ENCODE measurements at places on chromosomes 11 and 22.

GRCh38 chr22:27110665-27111451 lies 453.5 kb downstream of the MIAT start:
- DNase-seq, result no peak

DNA sequence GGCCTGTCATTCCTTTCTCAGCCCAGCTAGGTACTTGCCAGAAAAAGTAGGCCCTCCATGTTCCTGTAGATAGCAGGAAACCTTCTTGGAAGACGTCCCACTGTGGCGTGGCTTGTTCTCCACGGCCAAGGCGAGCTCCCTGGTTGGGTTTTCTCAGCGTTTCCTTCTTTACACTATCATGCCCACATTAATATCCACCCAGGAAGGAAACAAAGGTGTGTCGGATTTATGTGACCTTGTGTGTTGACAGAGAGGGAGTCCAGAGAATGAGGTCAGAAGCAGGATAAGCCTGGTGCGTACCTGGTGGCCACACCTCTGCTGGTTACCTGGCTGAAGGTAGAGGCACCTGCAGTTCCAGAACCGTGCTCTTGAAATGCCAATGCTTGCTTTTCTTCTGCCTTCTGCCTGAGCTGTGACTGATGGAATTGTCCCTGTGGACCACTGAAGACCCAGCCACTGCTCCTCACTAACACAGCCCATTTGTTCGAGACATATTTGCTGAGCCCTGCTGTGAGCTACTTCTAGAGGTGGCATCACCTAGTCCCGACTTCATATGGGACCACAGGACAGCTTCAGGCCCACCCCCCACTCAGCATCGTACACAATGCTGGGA lies 7.9 kb downstream of the ASPHD2 start:
- no peak for DNase-seq

DNA sequence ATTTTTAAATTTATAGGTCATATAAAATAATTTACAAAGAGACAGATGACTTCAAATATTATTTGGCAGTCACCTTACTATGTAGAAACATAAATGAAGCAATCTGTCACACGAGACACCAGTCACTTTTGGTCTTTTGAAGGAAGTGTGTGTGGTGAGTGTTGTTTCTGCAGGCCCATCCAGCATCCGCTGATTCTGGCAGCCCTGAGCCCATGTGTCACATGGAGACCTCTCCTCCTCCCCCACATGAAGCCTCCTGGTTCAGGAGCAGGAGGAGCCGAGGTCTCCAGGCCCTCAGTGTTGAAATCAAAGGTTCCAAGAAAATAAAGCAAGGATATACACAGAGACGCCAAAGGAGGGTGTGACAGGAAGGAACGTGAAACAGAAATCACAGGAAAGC lies 60.1 kb downstream of the ARFGAP3 start:
- DNase-seq, result no peak

DNA sequence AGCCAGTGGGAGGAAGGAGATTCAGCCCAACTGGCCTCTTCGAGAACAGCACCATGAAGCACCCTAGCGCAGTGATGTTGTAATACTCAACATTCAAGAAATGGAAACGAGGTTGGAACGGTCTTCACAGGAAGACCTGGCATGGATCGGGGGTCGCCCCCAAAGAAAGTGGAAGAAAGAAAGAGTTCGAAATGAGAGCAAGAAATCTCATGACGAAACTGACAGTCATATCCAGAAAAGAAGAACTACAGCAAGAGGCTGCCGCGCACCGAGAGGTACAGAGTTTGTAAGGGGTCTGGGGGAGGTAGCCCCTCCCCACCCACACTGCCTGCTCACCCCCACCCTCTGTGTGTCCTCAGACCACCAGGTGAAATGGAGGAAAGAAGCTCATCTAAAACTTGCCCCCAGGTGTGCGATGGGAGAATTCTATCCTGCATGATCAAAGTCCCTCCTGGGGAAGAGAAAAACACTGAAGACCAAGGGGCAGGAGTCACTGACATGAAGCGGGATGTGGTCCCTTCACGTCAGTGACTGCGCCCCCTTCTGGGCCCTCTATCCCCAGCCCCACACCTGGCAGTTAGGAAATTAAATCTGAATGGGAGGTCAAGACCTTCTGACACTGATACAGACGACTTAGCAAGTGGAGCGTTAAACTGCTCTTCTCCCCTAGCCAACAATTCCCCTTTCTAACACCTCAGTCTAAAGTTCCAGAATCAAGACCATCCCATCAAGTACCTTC lies 52.9 kb upstream of the SPATA19 start:
- DNase-seq, result no peak

- no peak for DNase-seq
Observed at GRCh38 chr22:25174888-25175411, 24.7 kb upstream of the CRYBB3 start.

- no peak for DNase-seq
Observed at GRCh38 chr22:49622241-49623105, 205.2 kb downstream of the BRD1 start.

DNA sequence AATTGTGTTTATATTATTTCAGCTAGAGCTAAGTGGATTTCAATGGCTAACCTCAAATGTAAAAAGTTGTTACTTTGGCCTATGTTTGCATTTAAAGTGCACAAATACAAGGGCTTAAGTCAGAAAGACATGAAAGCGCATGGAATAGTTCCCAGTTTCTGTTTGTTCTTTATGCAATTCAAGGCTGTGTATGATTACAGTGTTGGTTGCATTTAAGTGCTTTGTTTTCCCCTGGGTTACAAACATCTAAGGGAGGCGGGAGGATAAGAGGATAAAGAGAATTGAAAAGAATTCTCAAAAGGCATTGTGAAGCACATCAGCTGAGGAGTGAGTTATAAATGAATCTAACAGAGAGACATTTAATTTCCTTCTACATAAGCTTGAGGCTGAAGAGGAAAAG lies 453.4 kb downstream of the NTM start:
- DNase-seq, result no peak

- DNase-seq, result no peak
Observed at GRCh38 chr22:45425531-45426265, 12.2 kb downstream of the RIBC2 start.

DNA sequence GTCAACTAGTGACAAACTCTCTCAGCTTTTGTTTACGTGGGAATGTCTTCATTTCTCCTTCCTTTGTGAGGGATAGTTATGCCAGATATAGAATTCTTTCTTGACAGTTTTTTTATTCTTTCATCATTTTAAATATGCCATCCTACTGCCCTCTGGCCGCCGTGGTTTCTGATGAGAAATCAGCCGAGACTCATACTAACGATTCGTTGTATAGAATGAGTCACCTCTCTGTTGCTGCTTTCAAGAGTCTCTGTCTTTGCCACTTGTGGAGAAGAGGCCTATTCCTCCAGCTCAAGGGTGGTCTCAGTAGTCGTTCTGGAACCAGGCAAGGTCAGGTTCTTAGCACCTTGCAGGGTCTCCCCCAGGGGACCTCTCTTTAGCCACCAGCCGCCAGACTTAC lies 8.0 kb downstream of the MYO7A start:
- no peak for DNase-seq

DNA sequence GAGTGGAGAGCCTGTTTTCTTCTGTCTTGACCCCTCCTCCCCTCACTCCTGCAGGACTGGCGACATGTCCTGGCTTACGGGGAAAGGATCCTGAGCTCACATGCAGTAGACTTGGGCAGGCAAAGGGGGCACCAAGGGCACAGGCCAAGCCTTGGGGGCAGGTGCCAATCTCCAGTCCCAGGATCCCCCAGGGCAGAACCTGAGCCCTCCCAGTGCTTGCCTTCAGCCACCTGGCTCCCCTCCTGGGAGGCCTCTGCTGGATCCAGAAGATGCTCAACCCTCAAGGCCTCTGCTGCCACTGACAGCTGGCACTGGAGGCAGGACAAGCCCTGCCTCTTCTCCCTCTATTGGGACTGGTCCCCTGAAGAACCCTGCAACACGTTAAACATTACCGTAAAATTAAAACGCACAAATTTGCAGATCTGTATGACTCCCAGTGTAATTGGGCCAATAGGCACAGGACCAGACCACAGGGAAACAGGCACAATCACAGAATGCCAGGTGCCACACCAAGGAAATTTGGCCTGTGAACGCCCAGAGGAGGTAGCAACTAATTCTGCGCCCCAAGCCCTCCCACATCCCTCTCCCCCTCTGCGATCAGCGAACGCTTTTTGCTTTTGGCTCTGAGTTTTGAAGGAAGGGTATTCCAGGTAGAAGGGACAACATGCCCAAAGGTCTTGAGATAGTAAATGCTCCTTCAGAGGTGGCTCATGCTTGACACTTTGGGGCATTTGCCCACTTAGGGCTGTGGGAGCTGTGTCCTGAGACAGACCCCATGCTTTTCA lies 967 bp upstream of the LZTR1 start:
- DNase-seq, result no peak

GRCh38 chr22:29215012-29215860 lies 9.5 kb downstream of the EMID1 start:
- DNase-seq, result no peak

DNA sequence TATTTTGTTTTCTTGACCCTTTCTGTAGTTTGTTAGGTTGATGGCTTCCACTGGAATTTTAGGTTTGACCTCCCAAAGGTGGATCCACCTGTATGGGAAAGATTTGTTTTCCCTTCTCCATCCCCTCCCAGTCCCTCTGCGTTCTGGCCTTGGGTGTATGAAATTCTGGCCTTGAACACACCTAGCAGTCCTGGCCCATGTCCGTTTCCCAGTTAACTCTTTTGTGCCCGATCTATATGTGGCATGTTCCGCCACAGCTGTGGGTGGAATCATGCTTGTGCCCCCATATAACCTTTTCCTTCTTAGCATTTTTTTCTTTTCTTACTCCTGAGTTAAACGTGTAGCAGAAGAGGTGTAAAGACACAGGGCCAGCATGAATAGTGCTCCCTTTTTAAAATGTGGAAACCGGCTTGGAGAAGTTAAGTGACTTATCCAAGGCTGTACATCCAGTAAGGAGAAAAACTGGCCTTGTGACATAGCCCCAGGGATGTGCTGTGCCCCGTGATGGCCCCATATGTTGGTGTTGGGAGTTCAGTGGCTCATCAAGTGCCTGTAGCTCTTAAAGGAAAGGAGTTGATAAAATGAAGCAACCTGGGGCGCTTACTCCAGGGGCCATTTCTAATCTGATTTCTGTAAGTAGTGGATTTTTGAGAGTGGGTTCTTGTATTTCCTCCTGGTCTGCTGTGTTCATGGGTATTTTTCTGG lies 39.3 kb downstream of the ZNRF3 start:
- DNase-seq, result no peak

GRCh38 chr22:47550524-47551430 lies 788.3 kb downstream of the TBC1D22A start:
- no peak for DNase-seq

DNA sequence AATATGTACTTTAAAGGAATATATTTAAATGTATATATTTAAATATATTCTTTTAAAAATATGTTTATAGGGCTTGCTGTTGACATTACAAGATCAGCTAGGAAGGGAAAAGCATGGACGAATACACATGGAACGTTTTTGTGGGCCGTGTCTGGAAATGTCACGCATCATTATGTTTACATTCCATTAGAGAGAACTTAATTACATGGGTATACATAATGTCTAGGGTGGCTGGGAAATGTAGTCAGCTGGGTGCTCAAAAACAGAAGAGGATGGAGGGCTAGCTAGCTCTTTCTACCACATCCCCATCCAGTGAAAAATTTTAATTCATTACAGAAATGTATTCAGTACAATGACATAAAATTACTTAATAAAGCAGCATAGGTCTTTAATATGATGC lies 371.2 kb downstream of the DYNC2H1 start:
- DNase-seq, result no peak

GRCh38 chr22:35317680-35318290 lies 18.1 kb downstream of the TOM1 start:
- DNase-seq, result no peak

DNA sequence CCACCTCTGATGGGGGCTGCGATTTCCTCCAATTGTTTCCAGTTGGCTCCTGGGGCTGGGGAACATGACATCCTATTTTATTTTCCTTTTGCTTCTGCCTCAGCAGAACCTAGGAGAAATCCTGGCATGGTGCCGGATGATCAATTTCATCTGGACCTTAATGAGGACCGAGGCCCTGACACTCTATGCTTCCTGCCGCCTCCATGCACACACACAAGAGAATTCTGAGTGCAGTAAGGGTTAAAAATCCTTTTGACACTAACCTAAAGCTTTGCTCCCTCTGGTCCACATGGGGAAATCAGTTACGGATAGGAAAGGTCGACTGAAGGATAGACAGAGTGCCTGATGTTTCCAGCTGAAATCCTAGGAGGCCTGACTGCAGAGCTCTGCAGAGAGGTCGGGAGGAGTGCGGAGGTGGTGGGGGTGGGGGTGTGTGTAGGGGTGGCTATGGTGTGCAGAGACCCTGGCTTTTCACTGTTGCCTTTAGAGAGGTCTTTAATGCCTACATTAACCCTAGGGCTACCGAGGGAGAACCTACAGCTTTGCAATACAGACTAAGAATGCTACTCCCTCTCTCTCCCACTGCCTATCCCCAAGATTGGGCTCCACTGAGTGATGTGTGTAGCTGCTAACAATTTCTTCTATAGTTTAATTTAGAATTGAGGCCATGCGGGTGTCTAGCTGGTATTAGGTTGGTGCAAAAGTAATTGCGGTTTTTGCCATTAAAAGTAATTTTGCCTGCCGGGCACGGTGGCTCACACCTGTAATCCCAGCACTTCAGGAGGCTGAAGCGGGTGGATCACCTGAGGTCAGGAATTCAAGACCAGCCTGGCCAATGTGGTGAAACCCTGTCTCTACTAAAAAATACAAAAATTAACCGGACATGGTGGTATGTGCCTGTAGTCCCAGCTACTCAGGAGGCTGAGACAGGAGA lies 53.6 kb upstream of the INCENP start:
- no peak for DNase-seq

DNA sequence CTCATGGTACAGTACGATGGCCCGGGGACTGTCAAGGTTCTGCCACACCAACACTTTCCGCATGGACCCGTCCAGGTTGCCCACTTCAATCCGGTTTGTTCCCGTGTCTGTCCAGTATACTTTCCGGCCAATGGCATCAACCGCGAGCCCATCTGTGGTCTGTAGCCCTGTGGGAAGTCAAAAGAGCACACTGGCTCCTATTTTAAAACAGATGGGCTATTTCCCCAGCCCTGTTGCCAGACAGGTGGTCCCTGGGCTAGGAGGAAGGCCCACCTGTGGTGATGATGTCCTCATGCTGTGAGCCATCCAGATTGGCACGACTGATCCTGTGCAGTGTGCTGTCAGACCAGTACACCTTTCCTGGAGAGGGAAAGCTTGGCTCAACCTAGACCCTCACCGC lies 30.4 kb upstream of the CKAP5 start:
- no peak for DNase-seq

GRCh38 chr11:96134602-96135001 lies 208.4 kb downstream of the MAML2 start:
- no peak for DNase-seq

- DNase-seq, result no peak
Observed at GRCh38 chr11:118353084-118353710, 6.2 kb upstream of the UBE4A start.

Measured in stimulated activated CD4-positive, alpha-beta T cell treated with anti-CD3 and anti-CD28 coated beads, Interleukin-1b, Interleukin-23, amount 100 ng/mL, for 1 hour (primary cell).